ENCODE measurements at places on chromosomes 1 and 21. TPM values are rescaled to one million over a fixed set of nuclear protein-coding genes. Genes with fewer than 3 reads are reported as not detected.

DNA sequence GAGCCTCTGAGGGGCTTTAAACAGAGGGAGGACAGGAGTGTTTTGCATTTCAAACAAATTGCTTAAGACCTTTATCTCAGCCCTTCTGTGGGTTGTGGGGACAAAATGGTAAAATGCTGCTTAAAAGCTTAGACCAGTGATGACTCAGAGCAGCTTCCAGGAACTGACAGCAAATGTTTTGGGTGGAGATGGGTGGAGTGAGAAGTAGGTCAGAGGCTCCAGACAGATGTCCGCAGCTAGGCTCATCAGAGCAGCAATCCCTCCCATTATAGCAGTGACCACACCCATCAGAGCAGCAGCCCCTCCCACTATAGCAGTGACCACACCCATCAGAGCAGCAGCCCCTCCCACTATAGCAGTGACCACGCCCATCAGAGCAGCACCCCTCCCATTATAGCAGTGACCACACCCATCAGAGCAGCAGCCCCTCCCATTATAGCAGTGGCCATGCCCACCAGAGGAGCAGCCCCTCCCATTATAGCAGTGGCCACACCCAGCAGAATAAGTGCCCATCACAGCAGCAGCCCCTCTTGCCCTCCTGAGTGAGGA lies 532.2 kb downstream of the MATN1 start:
- DNase-seq = peak; percentile 30

DNA sequence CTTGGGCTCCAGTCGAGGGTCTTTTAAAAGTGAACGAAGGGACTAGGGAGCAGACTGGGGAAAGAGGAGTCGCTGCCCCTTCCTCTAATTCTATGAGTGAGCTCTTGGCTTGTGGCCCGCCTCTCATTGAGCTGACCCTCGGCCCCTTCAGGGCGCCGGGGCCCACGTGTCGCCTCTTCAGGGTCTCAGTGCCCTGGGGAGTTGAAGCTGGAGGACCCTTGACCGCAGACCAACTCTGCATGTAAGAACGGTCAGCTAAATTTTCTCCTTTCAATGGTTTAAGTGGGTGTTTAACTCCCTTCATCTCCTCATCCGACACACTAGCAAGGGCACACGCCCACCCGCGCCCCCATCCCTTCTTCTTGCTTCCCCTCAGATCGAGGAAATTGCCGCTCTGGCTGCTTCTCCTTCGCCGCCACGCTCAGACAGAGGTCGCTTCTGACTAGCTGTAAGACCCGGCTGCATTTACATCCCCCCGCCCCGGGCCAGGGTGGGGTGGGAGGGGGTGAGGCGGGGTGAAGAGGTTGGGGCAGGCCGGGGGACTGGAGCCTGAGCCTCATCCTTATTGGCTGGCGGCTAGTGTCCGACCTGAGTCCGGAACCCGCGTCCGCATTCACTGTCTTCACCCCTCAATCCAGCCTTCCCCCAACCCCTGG lies 10.9 kb downstream of the NR5A2 start:
- DNase-seq = no peak

DNA sequence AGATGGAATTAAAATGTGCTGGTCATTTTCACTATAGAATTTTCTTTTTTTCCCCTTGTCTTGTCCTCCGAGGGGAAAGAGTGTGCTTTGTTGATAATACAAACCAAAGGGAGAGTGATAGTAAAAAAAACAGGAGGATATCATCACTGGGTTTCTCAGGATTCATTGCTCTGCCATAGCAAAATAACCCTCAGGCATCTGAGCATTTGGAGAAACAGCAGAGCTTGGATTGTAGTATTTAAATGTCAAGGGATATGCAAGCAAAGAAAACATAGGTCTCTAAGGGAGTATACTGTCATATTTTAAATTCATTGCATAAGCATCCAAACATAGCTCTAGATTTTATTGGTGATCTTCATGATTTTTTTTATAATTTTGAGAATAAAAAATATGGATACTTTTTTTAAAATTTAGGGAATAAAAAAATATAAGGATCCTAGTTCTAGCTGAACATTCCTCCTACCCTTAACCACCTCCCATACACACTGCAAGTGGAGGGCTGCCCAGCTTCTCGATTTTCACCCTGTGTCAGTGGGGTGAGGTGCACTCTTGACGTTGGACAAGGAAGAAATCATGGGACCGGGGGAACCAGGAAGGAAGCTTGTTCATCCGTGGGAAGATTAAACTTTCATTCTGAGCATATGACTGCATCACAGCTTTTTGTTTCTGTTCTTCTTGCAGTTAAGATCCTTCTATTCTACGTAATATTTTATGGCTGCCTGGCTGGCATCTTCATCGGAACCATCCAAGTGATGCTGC lies 4.4 kb downstream of the ATP1B1 start:
- DNase-seq = peak; percentile 21

DNA sequence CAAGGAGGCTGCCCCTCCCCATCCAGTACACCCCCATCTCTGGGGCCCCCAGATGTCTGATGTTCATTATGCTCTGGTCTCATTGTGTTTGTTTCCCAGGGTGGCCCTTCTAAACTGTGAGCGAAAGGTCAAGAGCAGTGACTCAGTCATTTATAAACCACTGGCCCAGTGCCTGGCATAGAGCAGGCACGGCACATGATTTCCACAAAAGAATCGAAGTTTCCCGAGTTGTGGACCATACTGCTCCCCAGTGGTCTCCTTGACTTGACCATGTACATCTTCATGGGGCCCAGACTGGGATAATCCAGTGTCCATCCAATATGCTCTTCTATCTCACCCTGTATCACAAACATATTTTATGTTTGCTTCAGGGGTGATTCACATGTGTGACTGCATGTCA lies 153.3 kb downstream of the NR5A2 start:
- DNase-seq = no peak

DNA sequence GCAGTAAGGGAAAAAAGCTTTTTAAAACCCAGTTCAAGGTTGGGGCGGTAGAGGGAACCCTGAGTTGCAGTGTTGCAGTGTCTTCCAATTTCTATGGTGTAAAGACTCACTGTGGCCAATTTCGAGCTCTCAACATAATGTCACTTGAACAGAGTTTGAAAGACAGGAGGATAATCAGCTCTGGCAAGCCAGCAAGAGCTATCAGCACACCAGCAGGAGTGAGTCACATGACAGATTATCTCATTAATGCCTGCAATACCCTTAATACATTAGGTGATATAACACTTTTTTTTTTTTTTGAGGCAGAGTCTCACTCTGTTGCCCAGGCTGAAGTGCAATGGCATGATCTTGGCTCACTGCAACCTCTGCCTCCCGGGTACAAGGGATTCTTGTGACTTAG lies 22.8 kb downstream of the SLC9C2 start:
- DNase-seq = no peak

The TRNP1 gene
- polyA plus RNA-seq = 1.9 TPM

DNA sequence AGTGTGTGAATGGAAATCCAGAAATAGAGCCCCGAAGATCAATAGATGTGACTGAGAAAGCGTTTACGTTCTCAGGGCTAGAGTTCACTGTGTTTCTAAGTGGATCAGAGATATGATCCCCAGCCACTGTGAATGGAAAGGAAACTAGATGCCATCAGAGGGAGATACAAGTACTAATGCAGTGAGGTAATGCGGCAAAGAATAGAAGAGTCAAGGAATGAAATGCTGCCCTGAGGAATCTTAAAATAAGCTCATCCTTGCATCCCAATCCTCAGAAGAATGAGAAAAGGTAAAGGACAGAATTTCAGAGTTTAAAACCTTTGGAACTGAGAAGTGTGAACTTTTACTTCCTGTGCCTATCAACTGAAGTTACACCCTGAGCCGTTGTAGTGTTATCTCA lies 165.5 kb upstream of the ESRRG start:
- DNase-seq = no peak

The KCND3 gene
- 1.2 TPM for polyA plus RNA-seq

- DNase-seq = no peak
These were observed 35.5 kb upstream of the SLAMF9 start for GRCh38 chr1:159989581-159989980.

- no peak for DNase-seq
These were observed 12.6 kb upstream of the IL12RB2 start for GRCh38 chr1:67294836-67295617.

DNA sequence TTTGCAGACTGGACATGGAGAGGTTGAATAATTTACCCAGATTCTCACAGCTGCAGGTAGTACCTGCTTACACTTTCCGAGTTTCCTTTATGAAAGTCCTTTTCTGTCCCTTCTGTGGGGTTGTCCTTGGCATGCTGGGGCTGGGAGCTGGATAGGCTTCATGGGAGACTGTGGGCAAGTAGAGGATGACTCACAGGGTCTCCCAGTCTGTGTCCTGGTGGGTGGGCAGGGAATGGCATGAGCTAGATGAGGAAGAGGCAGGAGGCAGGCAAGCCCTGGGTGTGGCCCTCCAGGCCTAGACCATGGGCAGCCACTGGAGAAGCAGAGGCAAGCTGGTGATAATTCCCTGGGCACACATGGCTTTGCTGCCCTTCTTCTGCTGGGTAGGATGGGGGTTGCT lies 80.6 kb downstream of the NAV1 start:
- DNase-seq = no peak

DNA sequence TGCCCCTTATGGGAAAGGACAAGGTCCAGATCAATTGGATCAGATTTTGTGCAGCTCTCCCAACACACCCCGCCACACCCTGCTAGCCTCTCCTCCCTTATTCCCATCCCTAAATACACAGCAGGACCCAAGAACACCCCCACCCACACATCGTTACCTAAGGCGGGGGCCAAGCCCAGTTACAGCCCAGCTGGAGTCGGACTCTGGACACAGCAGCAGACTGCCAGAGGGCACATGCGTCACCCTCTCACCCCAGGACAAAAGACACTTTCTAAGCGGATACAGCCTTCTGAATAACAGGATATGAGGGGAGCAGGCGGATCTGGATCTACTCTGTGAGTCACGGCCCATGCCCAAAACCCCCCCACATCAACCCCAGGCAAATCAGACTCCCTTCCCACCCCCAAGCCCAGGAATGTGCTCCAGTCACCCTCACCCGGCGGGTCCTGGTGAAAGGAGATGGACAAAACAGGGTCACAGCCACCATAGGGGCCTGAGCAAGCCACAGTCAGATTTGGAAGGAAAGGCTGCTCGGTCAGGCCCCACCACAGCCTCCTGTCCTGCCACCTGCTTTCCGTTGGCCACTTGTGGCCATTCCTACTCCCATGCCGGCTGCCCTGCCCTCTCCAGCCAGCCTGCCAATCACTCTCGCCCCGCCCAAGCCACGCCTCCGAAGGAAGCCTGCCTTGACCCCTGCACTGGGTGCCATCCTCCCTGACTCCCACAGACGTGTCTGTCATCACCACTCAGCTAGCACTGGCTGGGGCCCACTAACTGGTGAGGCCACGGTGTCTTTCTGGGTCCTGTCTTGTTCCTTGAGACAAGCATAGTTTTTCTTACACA lies 4.0 kb downstream of the S100A16 start:
- no peak for DNase-seq

DNA sequence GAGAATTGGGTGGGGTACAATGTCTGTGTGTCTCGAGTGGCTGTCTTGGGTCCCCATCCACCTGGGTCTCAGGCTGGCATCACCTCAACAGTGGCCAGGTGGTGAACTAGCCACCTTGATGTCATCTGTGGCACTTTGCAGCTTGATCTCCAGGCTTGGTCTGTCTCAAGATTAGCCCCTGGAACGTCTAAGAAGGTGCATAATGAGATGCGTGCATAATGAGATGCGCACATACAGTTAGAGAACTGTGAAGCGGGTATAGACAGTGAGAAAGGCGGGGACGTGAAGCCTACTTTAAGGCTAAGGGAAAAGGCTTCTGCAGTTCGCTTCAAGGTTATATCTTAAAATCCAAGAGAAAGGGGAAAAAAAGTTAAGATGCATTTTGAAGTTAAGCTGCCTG lies 98.7 kb downstream of the WDR4 start:
- no peak for DNase-seq

Data from muscle of back (tissue), 13 donors.